ENCODE measurements at places on chromosomes 7 and 10. TPM values are rescaled to one million over a fixed set of nuclear protein-coding genes. Genes with fewer than 3 reads are reported as not detected.

- H3K36me3 ChIP-seq, result no peaks in the 10 kb centered on the region
- H3K4me3 ChIP-seq, result no peak overlapping the region
- no peaks in the 10 kb centered on the region for H3K4me1 ChIP-seq
- no peak for DNase-seq
Measured at GRCh38 chr7:147971606-147972110, 618.9 kb upstream of the C7orf33 start.

DNA sequence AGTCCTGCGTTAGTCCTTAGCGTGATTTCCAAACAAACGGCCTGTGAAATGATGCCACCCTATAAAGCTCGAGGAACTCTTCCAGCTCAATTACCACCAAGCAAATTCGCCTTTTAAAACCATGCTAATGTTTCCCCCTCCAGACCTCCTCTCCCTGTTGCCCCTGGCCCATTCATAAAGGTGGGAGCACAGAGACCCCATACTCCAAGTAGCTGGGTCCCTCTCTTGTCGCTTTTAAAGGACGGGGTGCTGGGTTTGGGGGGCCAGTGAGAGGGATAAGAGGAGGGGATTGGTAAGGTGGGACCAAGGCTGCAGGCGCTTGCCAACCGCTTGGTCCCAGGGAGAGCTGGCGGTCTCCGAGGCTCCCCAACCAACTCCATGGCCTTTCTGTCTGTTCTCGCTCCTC is 1.2 kb downstream of the HMX2 start:
- DNase-seq, result no peak
- H3K4me3 ChIP-seq, result peak overlapping the region; percentile 47
- H3K4me1 ChIP-seq, result peaks cover 51% of the 10 kb centered on the region
- H3K36me3 ChIP-seq, result no peaks in the 10 kb centered on the region
- peaks cover 94% of the 10 kb centered on the region for H3K27me3 ChIP-seq

LMOD2 gene
- total RNA-seq, result not detected

- DNase-seq, result no peak
- no peak overlapping the region for H3K27ac ChIP-seq
- no peak overlapping the region for H3K4me3 ChIP-seq
- no peaks in the 10 kb centered on the region for H3K27me3 ChIP-seq
- H3K4me1 ChIP-seq, result peaks cover 28% of the 10 kb centered on the region
Measured at GRCh38 chr10:72356115-72356514, 1.4 kb upstream of the DNAJB12 start.

GRCh38 chr7:5143106-5143505 is 46.9 kb upstream of the WIPI2 start:
- no peaks in the 10 kb centered on the region for H3K4me1 ChIP-seq
- H3K27ac ChIP-seq, result no peak overlapping the region
- DNase-seq, result no peak
- H3K27me3 ChIP-seq, result no peaks in the 10 kb centered on the region

DNA sequence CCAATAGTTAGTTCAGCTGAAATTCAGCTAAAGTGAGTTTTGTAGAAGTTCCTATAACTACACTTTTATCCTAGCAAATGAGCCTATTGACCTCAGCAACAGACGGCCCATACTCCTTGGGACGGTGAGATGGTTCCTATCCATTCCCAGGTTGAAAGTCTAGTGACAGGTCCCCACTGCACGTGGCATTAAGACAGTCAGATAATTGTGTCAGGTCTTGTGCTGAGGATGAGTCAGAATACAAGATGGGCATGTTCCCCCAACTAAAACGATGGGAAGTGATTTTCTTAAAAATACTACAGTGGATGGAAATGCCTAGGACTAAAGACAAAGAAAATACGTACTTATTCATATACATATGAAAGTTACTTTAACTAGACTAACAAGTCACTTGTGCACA is 2.1 kb downstream of the CAV1 start:
- H3K36me3 ChIP-seq, result no peaks in the 10 kb centered on the region
- peaks cover 53% of the 10 kb centered on the region for H3K27me3 ChIP-seq
- H3K27ac ChIP-seq, result peak overlapping the region; percentile 88

Data from transverse colon (tissue), 4 donors.